NCI-H345 (cell line): ENCODE measurements at places on chromosomes 4 and X.

DNA sequence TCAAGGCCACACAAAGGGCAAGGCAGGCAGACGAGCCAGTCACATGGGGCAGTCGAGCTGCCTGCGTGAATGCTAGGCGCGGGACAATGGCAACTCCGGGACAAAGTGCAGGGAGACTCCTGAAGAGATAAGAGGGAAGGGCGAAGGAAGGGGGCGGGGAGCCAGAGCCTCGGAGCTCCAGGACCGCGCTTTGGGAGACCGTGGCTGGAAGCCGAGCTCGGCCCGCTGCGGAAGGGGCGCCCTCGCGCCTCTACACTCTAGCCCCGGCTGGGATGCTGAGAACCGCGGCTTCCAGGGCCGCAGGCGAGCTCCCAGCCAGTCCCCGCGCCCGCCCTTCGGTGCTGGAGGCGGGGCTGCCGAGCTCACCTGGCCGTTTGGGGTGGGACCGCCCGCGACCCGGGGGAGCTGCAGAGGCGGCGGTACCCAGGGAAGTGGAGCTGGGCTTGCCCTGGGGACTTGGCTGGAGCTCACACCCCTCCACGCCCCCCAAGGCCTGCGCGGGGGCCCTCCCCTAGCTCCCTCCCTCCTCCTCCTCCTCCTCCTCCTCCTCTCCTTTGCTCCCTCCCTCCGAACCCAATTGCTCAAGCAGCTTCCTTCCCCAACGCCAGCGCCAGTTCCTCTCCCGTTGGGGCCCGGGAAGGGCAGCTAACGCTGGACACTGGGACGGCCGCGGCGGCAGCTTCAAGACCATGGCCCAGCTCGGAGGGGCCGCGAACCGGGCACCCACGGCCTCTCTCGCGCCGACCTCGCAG, at the start of gene SOWAHD:
Gene SOWAHD (plus strand): TSS at position 610 of the 752 bp plus-strand sequence. CDS start 80 bp downstream, at position 690.
- DNase-seq = peak; percentile 25

GRCh38 chr4:15936495-15936894, 2.0 kb downstream of the FGFBP1 start:
- peak; percentile 63 for DNase-seq

GRCh38 chr4:88697141-88697540, 488 bp downstream of the NAP1L5 start:
- no peak for DNase-seq

GRCh38 chr4:768076-768475, 57.9 kb downstream of the CPLX1 start:
- no peak for DNase-seq

DNA sequence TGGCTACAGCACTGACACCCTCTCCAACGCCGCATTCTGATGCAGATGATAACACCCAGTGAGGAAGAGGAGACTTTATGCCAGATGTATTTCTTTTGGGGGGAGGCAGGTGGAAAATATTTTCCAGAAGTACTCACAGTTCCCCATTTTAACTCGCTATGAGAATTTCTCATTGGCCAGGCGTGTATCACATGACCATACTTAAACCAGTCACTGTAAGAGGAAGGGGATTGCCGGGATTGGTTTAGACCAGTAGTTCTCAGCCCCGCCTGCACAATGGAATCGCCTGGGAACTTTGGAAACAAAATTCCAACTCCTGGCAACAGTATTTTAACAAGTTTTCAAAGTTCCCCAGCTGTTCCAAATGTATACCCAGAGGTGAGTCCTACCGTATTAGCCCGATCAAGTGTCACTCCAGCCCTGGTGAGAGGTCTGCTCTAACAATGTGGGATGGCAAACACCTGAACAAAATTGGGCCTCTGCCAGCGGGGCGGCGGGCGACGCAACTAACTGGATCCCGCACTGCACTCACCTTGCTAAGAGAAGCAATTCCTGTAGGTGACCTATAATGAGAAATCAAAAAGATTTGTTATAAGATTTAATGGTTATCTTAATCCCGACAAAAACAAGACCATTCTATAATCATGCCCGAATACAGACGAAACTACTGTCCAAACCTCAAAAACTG, 2.9 kb upstream of the MSL3 start:
- DNase-seq = peak; percentile 50

- peak; percentile 12 for DNase-seq
Observed at GRCh38 chr4:88613417-88613875, 21.2 kb downstream of the HERC3 start.

DNA sequence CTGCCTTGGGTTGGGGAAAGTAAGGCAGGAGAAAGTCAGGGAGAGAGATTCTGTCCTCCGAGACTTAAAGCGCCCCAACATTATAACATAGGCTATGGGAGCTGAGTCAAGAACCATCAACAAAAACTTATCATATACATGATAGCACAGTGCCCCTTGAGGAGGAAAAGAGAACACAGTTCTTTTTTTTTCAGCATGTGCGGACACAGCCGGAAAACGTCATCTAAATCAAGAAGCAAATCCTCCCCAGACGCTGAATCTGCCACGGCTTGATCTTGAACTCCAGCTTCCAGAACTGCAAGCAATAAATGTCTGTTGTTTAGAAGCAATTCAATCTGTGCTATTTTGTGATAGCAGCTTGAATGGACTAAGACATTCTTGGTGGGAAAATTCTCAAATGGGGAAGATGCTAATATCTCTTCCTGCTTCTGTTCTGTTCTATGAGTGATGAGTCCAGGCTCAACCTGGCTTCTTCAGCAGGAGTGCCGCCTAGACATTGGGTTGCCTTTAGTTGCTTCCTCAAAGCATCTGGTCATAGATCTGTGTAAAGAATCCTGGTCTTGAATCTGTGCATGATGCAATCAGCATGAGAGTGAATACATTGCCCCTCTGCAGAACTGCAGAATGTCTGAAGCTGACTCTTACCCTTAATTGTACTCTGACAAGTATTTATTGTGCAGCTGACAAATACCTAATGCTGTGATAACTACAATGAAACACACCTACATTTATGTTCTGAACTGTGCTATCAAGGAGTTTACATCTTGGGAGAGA, 549.8 kb upstream of the PRKX start:
- peak; percentile 55 for DNase-seq

DNA sequence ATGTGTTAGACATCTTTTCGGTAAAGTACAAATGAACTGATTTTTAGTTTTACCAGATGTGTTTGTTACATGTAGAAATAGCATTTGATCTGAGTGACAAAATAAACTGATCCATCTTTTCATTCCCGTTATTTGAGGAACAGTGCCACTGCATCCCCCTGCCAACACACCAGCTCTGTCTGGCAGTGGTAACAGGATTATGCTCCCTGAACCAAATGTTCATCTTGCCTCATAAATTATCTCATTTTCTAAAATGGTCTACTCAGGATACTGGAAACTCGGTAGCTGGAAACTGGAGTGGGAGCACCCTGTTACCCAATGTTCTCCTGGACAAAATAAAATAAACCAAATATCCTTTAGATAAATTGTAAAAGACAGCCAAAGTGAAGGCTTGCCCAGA, 171.6 kb downstream of the FAT4 start:
- DNase-seq = no peak

DNA sequence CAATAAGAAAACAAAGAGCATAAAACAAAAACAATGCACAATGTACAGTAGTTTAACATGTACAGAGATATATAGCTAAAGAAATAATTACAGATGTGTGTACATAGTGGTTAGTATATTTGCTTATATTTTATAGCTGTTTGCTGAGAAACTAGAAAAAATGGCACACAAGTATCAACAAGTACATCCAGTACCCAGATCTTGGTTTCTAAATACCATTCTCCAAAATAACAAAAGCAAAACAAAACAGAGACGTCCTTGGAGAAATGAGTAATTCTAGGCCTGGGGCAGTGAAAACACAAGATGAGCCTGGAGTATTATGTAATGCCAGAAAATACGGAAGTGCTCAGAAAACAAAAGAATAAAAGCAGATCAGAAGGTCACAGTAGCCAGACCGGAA, 189.6 kb downstream of the TMEM47 start:
- no peak for DNase-seq

- DNase-seq = no peak
Observed at GRCh38 chr4:17309567-17310268, 202.2 kb downstream of the QDPR start.

- no peak for DNase-seq
Observed at GRCh38 chr4:117889978-117890377, 144.3 kb upstream of the NDST3 start.

DNA sequence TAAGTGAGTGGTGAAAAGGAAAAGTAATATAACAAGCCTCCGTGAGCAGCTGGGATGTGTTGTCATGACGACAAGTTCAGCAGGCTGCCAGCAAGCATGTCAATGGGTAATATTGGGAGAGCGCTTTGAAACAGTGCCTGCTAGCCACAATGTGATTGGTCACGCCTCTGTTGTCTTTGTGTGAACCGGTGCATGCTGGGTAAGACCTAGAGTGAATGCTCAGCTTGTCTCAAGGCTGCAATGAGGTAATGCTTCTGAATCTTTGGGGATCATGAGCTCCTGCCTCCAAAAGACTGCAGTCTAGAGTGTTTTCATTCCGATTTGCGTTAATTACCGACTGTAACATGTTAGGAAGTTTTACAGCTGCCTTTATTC, 54.9 kb downstream of the STOX2 start:
- DNase-seq = peak; percentile 74

DNA sequence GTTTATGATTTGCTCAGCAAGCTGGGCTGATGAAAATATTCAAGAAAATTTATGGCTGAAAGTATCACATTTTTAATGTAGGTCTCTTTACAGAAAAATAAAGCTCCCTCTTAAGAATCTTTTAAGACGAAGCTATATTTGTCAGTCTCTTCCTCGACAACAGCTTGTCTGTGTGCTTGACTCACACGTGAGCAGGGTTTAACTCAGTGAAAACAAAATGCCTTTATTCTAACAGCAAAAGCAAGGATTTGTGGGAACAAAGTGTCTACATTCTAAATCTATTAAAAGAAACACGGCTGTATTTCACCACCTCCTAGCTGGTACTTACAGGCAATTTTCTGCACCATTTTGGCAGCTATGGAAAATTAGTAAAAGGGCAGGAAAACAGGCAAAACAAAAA, 75.5 kb downstream of the NYX start:
- no peak for DNase-seq

DNA sequence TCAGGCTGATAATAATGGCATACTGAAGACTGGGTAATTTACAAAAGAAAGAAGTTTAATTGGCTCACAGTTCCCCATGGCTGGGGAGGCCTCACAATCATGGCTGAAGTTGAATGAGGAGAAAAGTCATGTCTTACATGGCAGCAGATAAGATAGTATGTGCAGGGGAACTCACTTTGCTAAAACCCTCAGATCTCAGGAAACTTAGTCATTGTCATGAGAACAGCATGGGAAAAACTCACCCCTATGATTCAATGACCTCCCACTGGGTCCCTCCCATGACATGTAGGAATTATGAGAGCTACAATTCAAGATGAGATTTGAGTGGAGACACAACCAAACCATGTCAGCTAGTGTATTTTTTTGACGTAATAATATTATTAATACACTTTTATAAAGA, 149.8 kb upstream of the BOD1L1 start:
- no peak for DNase-seq

DNA sequence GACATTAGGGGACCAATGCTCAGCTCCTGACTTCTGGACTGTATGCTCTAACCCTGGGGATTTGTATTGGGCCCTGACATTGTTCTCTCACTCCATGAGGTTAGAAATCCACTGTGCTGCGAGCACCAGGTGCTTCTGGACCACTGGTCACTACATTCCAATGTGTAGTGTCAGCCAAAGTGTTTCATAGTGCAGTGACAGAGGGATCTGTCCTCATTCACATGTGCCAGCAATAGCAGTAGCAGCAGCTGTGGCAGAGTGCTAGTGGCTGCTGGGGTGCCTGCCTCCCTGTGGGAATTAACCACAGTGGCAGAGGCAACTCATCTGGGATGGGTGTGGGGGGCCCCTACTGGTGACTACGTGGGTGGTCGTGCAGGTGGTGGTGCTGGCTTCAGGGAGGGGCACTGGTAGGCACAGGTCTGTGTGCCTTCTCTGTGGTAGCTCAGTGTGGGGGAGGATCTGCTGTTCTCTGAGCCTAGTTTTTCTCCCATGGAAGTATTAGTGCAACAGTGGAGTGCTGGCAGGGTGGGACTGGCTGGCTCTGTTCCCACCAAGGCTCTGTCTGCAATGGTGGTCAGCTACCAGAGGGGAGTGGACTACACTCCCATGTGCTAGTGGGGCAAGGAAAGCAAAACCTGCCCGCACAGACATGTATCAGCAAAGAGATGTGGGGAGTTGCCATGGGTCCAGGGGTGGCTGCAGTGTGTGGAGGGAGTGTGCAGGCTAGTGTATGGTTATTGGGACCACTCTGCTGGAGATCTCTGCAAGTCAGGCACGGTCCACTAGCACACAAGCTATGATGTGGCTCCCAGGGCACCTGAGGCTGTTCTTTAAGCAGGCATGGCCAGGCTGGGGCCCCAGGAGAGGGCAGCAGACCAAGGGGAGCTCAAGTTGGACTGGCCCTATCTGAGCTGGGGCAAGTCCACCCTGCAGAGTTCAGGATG, 78.5 kb downstream of the SCLT1 start:
- no peak for DNase-seq

DNA sequence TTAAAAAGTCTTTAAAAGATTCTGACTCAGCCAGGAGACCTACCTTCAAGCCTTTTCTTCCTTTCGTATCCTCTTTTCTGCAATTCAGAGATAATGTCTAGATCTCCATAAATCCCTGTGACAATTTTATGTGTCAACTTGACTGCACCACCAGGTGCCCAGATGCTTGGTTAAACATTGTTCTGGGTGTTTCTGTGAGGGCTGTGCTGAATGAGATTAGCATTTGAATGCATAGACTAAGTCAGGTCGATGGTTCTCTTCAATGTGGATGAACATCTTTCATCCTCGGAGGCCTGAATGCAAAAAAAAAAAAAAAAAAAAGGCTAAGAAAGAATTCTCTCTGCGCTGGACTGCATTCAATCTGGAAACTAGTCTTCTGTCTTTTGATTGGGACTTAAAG, 1082.7 kb downstream of the NLGN4X start:
- DNase-seq = peak; percentile 39

GRCh38 chrX:151745651-151746050, 11.1 kb downstream of the CNGA2 start:
- DNase-seq = no peak

- DNase-seq = no peak
Observed at GRCh38 chr4:13731019-13731418, 103.5 kb upstream of the BOD1L1 start.

DNA sequence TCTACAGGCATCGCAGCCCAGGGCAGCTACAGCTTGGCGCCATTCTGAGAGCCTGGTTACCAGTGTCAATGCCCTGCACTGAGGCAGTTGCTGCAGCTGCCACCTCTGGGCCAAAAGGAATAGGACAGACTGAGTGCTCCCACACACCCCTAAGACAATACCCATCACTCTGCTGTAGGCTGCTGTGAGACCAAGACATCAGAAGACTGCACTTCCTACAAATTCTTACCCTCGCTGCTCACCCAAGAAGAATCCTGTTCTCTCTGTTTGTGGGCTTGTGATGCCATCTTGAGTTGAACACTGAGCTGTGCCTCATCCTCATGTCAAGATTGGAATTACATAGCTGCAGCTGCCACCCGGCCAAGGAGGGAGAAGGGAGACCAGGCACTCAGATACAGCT, 1847.0 kb upstream of the PCDH10 start:
- no peak for DNase-seq

DNA sequence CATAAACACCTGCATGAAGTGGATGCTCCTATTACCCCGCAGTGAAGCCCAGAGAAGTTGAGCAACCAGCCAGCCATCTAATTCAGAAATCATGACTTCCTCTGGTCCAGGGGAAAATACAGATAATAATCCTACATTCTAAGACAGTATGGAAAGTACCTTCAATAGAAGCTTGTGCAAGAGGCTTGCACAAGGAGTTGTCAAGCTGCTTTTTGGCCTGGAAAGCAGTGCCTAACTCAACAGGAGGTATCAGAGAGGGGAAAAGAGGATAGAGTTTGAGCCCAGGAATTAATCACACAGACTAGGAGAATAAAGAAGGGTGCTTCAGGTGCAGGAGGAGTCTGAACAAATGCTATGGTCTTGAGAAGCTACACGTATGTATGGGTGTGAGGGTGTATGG, 26.7 kb downstream of the TMEM192 start:
- DNase-seq = no peak
